ENCODE measurements at places on chromosomes 5 and 9.

- no peak for DNase-seq
Observed at GRCh38 chr5:151182524-151182900, 24.9 kb upstream of the ANXA6 start.

DNA sequence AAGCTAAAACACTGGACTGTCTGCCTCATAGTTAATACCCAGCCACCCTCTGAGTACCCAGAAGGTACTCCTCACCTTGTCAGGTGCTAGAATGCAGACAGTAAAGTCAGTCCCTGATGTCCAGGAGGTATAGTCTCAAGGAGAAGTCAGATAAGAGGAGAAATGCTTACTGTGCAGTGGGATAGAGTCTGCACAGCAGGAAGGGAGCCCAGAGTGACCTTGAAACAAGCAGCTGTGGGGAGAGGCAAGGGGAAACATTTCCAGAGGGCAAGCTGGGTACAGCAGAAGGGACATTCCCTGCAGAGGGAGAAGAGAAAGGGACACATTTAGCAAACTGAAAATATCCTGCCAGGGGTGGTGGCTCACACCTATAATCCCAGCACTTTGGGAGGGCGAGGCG, 122.7 kb downstream of the GCNT1 start:
- DNase-seq: no peak

- DNase-seq: no peak
Observed at GRCh38 chr9:129084087-129084486, 3.2 kb downstream of the DOLPP1 start.

DNA sequence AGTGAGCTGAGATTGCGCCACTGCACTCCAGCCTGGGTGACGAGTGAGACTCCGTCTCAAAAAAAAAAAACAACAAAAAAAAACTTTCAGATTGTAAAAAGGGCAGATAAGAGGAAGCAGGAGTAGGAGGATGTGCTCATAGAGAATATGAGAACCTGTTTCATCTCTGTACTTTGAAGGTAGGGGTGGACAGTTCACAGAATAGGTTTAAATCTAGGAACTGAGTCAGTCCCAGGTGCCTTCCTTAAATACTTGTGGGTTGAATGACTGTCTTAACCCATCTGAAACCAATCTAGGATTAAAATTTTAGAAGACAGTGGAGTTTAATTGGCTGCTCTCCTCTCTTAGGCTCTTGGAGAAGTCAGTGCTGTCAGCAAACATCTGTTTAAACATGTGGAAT, 12.4 kb downstream of the POLK start:
- no peak for DNase-seq

DNA sequence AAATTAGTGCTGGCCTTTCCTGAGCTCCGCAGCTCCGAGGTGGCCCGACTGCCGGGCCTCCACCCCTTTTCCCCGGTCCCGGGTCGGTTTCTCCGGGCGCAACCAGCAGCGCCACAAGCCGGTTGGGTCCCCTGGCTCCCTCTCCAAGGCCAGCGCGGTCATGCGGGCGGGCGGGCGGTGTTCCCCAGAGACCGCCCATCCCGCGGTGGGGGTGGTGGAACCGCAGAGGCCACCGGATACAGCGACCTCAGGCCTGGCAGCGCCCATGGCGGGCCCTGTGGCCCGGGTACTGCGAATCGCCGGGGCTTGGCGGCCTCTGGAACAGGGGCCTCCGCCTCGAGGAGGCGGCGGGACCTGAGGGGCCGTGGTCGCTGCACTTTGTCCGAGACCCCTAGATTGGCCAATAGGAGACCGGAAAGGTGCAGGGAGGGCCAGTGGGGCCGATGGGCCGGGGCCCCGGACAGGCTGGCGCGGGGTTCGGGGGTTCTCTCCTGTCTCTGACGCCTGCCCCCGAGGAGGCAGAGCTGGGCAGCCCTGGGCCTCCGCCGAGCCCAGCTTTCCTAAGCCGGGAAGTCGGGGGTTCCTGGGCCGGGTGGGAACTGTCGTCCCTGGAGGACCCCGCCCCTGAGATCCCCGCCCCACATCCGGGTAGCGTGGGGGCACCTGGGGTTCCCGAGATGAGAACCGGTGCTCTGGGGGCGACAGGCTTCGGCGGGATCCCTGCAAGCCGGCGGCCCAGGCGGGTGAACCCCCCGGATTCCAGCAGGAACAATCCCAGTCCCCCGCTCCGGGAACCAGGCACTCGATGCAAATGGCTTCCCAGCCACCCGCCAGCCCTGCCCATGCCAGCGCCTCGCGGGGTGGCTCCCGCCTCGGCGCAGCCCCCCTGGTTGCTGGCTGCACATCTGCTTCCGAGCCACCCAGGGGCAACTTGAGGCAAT, 293.9 kb downstream of the ZSWIM6 start:
- DNase-seq: no peak

All from NCI-H187 treated with DMSO at 0.1 percent for 48 hours (cell line).